ENCODE measurements at places on chromosomes 5 and 9.

DNA sequence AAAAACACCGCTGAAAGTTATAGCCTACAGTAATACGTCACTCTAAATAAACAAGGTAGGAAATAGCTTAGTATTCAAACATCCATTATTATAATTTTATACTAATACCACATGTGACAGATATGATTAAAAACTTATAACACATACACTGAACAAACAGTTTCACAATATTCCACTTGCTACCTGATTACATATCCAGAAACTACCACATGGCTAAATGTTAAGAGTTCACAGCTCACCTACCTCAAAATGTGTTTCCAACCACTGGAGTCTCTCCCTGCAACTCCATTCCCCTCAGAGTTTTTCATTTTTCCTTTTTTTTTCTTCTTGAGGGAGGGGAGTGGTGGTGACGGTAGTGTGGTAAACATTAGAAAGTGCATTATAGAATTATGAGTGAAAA lies 12.1 kb downstream of the RICTOR start:
- no peak for DNase-seq

DNA sequence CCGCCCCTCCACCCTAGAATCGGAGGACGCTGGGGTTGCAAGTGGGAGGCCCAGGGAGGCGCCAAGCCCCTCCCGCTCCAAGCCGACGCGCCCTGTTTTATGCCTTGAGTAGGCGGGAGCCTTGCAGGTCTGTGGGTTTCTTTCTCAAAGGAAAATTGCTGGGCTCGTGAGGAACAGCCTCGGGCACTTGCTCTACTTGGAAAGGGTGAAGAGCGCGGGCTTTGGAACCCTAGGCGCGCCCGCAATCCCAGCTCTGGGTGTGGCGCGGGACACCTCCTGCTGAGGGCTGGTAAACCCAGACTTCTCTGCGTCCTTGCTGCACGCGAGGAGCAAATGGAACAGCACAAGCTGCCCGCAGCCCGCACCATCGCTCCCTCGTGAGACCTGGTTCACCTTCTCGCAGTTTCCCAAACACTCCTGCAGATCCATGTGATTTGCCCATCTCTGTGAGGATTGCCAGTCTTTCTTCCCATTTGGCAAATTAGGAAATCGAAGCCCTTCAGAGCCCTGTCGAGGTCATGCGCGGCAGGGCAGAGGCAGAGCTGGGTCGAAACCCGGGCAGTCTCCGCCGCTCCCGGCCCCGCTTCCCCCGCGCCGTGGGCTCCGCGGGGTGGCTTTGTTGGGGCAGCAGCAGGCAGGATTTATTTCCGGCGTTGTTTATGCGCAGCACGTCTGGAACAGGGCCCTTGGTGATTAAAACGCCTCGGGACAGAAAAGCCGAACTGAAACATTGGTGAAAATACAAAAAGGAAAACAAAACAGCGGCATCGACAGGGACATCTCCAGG lies 98.4 kb upstream of the CPLX2 start:
- no peak for DNase-seq

DNA sequence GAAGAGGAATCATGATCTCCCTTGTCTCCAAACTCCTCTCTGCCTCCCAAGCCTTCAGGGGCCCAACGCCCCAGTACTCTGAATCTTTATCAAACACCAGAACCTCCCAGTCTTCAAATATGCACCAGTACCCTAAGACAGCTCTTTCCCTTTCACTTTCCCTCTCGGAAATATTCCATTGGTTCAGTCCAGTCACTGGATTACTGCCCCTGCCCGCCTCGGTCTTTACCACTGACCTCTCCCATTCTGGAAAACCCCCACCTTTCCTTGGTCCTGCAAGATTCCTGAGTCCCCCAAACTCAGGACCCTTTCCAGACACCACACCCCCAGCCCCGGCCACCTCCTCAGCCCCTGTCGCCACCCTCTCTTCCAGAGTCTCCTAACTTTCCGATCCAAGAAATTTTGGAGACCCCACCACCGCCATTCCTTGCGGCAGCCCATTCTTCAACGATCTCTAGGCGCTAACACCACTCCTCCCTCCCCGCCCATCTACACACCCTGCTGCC lies 674 bp downstream of the C5orf15 start:
- no peak for DNase-seq

- DNase-seq, result no peak
These were observed 133.7 kb downstream of the GPBP1 start for GRCh38 chr5:57307516-57307915.

DNA sequence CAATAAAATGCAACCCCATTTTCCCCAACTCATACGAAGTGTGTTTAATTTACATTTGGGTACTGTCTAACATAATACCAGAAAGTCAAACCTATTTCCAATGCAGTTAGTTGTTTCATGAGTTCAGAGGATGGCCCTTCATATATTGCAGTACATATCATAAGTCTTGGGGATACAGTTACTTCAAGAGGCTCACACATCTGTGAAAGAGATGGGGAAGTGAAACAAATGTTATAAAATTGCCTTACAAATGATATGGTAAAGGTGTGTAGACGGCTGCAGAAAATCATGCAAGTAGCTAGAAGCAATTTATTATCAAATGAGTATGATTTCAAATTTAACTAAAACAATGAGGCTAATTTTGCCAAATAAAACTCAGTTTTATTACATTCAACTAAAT lies 219.0 kb upstream of the CDH12 start:
- no peak for DNase-seq

DNA sequence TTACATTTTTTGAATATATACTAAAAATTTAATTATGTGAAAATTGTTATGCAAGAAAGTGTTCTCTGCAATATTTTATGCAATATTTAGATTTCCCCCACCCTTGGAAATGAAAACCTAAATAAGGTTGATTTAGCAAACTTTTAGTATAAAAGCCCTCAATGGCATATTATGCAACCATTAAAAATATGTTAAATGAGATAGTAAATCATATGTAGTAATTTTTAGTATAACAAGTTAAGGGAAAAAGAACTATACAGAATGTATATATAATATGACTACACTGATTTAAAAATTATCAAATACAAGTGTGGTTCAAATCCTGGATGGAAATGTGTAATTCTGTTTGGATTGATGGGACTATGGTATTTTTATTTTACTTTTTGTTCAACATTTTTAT lies 116.9 kb upstream of the MEF2C start:
- no peak for DNase-seq

DNA sequence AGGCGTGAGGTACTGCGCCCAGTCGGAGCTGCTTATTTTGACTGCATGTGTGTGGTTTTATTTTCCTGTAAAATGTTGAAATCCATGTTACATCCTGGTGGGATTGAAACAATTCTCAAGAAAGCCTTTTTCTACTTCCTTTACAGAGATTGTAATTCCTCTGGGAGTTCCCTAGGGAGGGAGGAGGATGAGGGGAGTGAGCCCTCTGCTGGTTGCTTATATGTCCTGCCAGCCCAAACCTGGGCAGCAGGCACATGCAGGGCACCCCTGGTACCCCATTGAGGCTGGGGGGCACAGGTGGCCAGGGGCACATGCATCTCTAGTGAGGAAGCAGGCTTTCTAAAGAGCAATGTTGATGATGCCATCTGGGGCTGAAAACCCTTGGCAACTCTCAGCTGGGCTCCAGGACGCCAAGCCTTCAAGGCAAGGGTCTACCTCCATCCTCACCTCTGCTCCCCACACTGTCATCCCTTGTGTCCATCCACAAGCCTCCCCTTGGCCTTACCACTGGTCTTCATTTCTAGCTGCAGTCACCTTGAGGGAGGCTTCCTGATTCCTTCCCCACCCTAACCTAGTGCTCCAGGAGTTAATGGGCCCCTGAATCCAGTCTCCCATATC lies 84.7 kb upstream of the TNFSF8 start:
- no peak for DNase-seq

DNA sequence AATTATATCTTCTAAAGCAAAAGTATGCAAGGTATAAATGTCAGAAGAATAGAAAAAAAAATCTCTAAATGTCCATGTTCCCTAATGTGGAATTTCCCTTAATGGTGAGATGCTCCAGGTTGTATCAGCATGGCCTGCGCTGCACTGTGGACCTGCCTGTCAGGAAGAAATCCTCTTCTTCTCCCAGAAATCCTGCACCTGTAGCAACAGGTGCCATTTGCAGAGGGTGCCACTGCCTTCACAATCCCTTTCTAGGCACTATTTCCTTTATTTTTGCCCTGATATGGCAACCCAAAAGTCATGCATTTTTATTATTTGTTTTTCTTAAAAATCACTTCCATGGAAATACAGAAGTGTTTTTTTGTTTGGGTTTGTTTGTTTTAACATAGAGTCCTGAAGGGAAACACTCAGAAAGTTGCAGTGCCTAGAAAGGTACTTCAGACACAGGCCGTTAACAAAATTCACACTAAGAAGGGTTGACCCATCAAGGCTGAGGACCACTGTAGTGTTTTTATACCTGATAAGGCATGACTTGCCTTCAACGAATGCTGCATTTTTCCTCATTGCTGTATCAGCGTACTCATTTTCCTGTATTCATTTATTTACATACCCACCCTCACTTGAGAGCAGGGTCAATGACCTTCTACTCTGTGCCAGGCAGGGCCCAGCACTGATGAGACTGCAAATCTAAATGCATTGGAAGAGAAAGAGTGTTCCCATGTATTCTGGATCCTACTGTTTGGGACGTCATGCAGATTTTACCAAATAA lies 177.8 kb downstream of the SNX18 start:
- DNase-seq, result no peak

- DNase-seq, result no peak
These were observed 229.8 kb downstream of the BNC2 start for GRCh38 chr9:16640649-16641048.

DNA sequence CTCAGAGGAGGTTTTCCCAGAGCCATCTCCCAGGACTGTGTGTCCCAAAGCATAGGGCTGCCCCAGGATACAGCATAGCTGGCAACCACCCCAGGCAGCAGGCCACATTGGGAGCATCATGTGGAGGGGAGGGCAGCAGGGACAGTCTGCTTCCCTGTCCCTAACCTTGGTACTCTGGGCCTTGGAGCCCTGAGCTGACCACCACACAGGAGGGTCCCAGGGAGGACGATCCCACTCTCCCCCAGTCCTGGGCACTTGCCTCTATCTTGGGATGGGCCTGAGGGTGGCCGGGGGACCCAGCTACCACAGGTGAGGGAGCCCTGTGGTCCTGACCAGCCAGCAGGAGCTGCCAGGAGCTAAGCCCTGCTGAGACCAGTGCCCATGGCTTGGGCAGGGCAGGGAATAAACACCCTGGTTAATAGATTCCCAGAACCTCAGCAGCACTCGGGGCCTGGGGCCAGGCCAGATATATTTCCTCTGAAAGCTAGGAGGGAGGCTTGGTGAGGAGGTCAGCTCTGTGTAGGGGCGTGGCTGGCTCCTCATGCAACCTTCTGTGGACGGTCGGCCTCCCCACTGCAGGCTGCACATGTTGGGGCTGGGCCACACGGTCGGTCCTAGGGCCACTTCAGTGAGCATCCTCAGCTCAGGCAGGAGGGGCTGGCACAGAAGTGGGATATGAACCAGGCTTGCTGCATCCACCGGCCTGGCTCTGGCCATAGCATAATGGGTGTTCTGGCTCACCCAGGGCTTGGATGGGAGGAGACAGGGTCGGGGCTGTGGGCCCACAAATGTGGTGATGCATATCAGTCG lies 4.2 kb downstream of the NINJ1 start:
- no peak for DNase-seq

GRCh38 chr5:40679913-40680681 lies at the start of gene PTGER4:
PTGER4 (plus strand) TSS chr5:40679915; CDS start chr5:40680994, 1,079 bp downstream.
- DNase-seq, result peak; percentile 51

DNA sequence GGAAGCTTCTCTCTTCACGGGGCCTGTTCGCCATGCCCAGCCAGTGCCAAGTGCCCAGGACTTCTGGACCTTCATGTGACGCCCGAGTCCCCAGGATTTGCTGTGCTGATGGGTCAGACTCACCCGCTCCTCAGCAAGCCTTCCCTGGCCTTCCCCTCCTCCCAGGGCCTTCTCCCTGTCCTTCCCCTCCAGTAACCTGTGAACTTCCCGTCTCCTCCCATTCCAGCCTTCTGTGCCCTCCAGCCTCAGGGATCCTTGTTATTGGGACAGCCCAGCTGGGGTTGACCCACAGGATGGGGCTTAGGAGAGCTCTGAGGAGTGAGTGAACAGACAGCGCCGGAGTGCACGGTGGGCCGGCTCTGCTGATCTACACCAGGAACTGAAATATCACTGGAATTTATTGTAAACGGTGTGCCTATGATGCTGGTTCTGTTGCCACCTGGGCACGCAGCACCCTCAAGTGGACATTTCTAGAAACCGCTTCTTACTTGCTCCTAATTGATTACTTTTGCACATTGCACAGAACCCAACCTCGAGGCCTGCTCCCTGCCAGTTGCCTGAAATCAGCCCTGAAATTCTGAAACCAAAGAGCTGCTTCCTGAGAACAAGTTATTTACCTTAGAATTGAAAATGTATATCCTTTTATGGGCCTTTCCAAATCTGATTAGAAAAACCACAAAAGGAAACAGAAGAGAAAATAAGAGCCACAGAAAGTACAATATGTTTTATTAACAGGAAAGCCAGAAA lies 1.5 kb downstream of the SPAAR start:
- DNase-seq, result peak; percentile 47

- DNase-seq, result no peak
These were observed 18.4 kb upstream of the ERGIC1 start for GRCh38 chr5:172815631-172816030.

DNA sequence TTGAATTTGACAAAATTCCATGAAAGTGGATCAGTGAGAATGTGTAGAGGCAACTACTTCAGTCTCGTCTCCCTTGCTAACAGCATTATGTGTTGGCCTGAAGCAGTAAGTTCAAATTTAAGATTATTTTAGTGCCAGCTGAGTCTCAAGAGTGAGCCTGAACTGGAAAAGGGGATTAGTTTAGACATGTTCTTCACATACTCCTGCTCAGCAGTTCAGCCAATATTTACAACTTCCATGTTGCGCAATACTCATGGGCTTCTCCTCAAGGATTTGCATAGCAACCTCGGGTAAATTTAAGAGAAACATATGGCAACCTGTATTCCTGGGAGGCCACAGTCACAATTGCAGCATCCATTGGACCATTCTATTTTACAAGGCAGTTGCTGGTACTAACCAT lies 553.8 kb downstream of the PTPRD start:
- DNase-seq, result no peak

GRCh38 chr5:131214609-131215227 lies 44.0 kb downstream of the LYRM7 start:
- DNase-seq, result no peak

- DNase-seq, result no peak
These were observed 316.2 kb downstream of the BRINP1 start for GRCh38 chr9:119053070-119053469.

- no peak for DNase-seq
These were observed 42.1 kb downstream of the CXXC5 start for GRCh38 chr5:139690064-139690802.

GRCh38 chr5:173001229-173001841 lies 17.8 kb downstream of the ATP6V0E1 start:
- peak; percentile 15 for DNase-seq

GRCh38 chr5:139459451-139459934 lies 3.0 kb downstream of the ECSCR start:
- peak; percentile 72 for DNase-seq

- DNase-seq, result no peak
These were observed 76.8 kb downstream of the AMBP start for GRCh38 chr9:114001410-114001685.

DNA sequence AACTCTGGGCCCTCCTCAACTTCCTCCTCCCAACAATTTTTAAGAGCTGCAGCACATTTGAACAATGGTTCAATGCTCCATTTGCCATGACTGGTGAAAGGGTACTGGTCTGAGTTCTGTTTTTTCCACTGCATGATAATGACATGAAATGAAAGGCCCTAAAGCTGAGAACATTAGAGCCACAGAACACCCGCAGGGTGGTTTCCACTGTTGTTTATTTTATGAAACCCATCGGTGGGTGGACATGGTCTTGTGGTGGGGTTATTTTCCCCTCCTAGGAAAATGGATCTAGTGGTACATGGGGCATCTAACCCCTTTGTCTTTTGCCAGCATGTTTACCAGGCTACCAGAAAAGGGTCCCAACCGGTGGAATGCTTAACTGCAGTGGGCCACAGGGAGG lies 71.8 kb downstream of the SMARCA2 start:
- DNase-seq, result peak; percentile 19

All from activated CD4-positive, alpha-beta T cell treated with anti-CD3 and anti-CD28 coated beads, Interleukin-2, amount 50 U/mL, for 48 hours (primary cell).